ENCODE measurements at places on chromosomes 7 and 10.

DNA sequence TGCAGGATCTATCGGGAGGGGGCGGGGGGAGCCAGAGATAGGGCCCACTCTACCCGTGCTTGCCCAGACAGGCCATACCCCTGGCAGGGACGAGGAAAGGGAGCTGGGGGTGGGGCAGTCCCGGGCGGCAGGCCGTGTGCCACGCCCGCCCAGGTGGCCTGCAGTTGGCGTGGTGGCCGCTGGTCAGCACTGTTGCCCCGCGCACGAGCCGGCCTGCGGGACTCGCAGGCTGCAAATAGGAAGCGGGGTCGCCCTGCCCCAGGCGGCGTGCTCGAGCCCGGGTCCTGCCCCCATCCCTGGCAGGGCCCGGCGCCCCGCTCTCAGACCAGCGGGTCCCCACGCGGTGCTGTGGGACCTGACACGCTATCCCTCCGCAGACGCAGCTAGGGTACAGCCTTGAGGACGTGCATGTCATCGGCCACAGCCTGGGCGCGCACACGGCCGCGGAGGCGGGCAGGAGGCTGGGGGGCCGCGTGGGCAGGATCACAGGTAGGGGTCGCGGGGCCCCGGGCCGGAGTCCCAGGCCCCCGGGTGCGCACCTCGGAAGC, 6.7 kb downstream of the PNLIPRP2 start:
- no peak for DNase-seq

GRCh38 chr7:79552463-79552862, 99.0 kb upstream of the MAGI2 start:
- no peak for DNase-seq

GRCh38 chr10:91885362-91886079, 23.8 kb downstream of the FGFBP3 start:
- no peak for DNase-seq

DNA sequence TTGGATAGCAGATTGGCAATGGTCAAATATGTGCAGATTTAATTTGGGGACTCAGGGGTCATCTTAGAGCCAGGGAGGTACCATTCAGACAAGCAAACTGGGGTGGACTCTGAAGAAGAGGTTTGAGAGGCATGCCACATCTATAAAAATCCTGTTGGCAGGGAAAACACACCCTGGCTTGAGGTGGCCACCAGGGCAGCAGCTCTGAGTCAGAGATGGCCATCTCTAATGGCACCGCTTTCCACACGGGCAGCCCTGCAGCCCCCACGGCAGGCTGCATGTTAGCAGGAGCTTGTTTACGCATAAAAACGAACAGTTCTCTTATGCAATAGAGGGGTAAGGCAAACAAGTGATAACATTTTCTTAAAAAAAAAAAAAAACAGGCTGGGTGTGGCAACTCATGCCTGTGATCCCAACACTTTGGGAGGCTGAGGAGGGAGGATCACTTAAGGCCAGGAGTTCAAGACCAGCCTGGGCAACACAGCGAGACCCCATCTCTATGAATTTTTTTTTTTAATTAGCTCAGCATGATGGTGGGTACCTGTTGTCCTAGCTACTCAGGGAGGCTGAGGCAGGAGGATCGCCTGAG, 14.9 kb downstream of the DLG5 start:
- no peak for DNase-seq

GRCh38 chr10:33674491-33674890, 340.0 kb upstream of the NRP1 start:
- no peak for DNase-seq

DNA sequence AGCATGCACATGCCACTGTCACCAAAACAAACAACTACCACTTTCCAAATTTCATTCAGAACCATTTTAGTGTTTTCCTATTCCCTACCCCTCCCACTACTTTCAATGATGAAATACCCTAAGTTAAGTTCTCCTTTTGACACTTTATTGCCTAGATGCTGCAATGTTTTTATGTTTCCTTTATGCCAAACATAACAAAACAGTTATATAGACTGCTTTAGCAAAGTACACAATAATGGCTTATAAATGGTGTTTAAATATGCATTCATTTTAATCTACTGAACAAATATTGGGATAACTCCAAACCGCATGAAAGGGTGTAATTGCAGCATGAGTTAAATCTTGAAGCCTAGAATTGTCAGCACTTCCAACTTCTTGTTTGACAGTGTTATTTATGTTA, 69.2 kb downstream of the PHYHIPL start:
- DNase-seq: no peak

- DNase-seq: no peak
Measured at GRCh38 chr10:71094712-71095390, 117.5 kb upstream of the UNC5B start.

DNA sequence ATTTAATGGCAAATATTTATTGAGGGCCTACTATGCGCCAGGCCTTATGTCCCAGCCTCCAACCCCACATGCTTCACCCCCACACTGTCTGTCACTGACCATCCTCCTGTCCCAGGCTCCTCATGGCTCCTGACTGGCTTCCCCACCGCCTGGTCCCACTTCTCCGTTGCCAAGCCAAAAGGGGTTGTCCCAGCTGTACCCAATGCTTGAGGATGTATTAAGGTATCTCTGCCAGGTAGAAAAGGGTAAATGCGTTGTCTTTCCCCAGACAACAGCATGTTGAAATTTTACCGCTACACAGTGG, 168.8 kb upstream of the FRMD4A start:
- DNase-seq: no peak

DNA sequence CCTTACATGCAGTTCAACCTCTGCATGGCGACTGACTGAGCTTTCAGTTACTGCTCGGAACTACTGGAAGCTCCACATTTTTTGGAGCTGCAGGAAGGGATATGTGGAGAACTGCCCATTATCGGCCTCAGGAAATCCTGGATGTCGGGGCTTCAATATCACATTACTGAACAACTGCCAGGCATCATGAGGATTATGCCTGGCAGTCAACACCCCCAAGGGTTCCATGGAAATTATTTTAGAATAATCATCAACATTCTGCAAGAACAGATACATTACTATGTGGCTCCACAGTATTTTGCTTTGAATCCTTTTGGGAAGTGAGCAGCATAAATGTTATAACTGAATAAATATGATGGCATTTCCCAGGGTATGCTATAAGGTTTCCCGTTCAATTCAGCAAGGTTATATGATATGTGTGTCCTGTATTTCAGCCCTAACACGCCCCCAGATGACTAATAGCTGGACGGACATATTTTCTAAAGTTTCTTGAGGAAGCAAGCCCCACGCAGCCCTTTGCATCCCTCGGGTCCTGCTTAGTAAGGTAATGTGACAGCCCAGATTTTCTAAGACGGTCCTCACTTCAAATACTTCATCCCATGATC, 53.0 kb upstream of the OPALIN start:
- no peak for DNase-seq

DNA sequence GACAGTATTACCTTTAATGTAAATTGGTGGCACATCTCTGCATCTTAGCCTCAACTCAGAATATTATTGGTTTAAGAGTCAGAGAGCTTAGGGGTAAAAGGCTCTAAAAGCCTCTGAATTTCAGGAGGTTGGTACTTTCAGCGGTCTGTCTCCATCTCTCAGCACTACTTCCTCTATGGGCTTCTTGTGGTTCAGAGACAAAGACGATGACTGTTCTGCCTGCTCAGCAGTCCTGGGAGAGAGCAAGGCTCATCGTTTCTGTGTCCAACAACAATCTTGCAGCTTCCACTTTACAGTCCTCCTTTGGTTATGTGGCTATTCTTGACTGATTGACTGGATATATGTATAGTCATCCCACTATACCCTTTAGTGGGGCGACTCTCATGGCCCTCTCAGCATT, 394.7 kb downstream of the AUTS2 start:
- no peak for DNase-seq

GRCh38 chr7:31092606-31093005, 40.5 kb downstream of the ADCYAP1R1 start:
- no peak for DNase-seq

DNA sequence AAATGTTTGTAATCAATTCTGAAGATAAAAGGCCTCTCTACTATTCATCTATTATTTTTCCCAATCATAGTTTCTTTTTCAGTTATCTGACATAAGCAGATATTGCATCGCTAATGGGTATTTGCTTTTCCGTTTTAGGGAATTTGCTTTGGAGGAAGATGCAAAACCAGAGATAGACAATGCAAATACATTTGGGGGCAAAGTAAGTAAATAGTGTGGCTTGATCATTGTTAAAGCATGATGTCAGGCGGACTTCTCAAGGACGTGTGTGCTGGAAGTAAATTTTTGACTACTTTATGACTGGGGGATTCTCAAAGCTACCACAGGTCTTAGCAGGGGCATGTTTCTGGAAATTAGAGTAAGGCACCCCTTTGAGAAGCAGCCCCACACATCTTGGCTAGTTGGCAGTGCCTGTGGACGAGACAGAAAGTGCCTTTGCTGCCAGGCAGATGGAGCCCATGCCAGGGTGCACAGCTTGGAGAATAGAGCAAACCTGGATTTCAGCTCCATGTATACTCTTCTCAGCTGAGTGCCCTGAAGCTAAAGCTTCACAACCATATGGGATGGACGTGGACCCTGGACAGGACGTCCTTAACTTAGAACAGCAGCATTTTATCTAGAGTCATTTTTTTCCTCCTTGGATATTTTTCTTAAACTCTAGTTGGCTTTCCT, 68.6 kb downstream of the SRI start:
- DNase-seq: no peak

- DNase-seq: no peak
Measured at GRCh38 chr10:127410030-127410429, 139.1 kb upstream of the NPS start.

DNA sequence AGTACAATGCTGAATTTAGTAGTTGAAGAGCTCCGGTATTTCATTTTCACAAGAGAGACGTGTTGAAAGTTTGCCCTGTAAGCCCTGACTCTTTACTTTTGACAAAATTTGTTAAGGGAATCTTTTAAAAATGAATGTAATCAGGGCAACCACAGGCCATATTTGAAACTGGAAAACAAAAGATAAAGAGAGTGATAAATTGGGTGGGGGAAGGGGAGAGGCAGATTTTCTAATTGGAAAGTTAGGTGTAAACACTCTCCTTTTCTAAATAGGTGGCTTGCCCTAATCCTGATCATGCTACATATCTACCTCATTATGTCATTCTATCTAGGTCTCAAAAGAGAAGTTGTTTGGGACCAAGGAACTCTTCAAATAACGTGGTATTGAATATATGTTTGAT, 90.7 kb downstream of the CABCOCO1 start:
- DNase-seq: no peak

DNA sequence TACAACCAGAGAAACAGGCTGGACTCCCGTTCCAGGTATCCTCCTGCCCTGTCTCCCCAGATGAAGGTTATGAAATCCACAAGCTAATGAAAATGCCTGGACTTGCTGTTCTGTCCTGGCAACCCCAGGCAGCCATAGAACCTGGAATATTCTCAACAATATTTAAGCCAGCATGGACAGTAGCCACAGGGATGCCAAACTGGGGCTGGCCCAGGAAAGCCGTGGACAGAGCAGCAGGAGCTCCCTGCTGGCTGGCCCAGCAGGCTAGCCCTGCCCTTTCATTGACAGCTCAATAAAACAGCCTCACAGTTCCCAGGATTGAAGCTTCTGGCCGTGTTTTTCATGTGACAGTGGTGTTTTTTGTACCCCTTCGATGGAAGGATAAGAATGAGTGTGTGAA, 230.6 kb downstream of the BMPER start:
- DNase-seq: no peak

DNA sequence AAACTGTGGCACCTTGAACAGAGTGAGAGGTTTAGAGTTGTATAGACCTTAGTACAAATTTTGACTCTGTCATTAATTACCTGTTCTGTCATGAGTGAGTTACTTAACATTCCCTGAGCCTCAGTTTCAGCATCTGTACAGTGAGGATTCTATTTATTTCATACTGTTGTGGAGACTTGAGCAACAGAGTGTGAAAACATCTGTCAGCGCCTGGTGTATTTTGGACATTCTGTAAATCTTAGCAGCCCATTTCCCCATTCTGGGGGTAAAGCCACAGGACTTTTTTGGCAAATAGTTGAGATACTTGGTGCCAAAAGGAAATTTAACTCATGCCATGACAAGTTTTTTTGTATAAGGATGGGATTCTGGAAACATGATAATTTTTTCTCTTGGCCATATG, 94.8 kb downstream of the AUTS2 start:
- no peak for DNase-seq

GRCh38 chr10:127142136-127142535, 54.3 kb downstream of the INSYN2A start:
- DNase-seq: no peak

GRCh38 chr10:88781206-88781605, 21.3 kb upstream of the LIPM start:
- no peak for DNase-seq

DNA sequence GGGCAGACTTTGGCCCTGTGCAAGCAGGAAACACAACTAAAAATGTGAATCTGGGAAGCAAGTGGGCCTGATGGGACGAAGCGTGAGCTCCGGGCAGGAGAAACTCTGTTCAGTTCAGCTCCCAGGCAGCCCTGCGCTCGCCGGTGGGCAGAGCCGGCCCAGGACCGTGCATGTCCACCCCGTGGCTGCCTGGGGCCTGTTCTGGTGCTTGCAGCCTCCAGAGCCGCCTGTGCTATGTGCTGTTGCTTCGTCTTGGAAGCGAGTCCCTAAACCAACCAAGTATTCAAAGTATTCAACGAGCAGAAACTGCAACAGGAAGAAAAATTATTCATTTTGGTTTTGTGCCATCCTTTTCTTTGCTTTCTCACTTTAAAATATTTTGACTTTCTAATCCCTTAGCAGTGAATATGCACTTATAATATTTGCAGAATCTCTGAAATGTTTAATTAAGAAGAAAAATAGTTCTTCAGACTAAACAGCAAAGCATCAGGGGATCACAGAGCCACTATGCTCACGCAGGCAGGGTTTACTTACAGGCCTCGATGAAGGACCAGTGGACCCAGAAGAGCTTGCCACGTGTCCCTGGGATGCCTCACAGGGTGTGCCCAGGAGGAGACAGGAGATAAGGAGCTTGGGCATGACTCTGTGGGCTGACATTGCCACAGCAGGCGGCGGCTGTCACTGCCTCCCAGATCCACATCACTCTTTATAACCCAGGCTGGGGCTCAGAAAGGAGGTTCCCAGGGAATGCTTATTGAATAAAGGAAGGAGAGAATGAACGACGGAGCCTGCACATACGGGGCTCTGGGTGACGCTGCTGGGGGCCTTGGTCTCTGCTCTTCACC, 45.6 kb downstream of the VIPR2 start:
- DNase-seq: no peak

DNA sequence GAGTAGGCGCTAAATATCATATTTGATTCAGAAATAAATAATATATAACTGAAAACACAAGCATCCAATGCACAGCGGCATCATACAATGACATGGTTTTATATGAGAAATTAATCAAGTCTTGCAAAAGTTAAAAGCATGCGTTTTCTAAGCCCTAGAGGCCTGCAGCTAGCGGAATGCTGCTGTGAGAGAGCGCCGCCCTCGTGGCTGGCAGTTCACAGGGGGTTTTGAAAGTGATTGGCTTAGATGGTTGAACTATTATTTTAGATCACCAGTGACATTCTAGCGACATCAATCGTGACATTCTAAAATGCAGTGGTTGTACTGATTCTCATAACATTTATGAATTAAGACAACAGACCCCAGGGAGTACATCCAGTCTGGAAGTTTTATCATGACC, 235.2 kb upstream of the MGMT start:
- no peak for DNase-seq
